Skeletal muscle cell (primary cell): ENCODE measurements at places on chromosomes 13 and 19.

DNA sequence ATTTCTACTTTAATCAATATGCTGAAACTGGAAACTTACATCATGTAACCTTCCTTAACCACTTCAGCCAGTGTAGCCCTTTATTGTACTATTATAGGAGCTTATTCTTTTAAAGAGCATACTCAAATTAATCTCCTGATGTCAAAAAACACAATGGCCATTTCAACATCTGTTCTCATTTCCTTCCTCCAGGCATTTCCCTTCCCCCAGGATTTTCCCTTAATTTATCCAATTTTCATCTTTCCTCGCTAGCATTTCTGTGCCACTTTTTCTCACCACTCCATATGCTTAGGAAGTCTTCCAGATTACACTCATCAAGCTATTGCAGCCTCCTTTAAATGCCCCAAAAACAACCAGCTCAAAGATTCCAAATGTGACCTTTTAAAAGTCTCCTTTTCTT, 265.0 kb downstream of the PCDH9 start:
- no peak for DNase-seq

GRCh38 chr13:73767191-73767741, 366.9 kb downstream of the KLF12 start:
- DNase-seq: no peak

- no peak for DNase-seq
Measured at GRCh38 chr13:62014299-62014698, 598.6 kb upstream of the PCDH20 start.

DNA sequence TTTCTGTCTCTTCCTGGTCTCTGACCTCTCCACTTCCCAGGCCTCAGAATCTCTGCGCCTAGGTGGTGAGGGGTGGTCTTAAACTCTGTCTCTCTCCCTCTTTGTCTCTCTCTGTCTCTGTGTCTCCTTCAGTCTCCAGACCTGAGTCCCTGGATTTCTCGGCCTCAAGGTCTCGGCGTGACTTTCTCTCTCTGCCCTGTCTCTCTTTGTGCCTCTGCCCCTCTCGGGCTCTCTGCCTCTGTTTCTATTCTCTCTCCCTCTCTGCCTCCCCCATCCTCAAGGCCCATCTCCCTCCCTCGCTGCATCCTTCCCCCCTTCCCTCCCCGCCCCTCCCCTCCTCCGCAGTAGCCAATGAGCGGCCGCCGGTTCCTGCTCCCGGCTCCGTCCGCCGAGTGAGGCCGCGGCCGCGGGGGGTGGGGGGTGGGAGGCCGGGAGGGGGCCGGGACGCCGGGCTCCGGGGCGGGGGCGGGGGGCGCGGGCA, at the start of gene CACNG7:
Gene CACNG7, plus strand, starts transcription at position 344 of the 481 bp plus-strand sequence. CDS start 3,554 bp downstream, outside the sequence.
- no peak for DNase-seq

GRCh38 chr13:93853912-93854311, 625.6 kb downstream of the DCT start:
- DNase-seq: no peak

GRCh38 chr13:68667863-68668262, 1437.7 kb upstream of the PCDH9 start:
- DNase-seq: no peak

DNA sequence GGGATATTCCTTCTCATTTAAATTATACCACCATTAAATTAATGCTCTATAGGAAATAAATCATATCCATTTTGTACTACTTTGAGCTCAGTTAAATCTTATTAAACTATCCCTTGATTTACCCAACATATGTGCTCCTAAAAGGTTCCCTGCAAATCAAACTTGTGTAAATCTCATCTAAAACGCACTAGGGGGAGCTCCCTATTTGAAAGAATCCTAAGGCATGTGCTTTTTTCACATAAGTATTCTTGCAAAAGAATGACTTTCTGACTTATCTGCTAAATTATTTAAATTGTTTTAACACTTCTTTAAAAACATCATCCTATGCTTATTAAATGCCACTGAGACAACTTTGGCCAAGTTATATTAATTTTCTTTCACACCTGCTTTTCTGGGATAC, 7.9 kb downstream of the INTS6 start:
- DNase-seq: no peak
